ENCODE measurements at places on chromosomes 2 and 18.

DNA sequence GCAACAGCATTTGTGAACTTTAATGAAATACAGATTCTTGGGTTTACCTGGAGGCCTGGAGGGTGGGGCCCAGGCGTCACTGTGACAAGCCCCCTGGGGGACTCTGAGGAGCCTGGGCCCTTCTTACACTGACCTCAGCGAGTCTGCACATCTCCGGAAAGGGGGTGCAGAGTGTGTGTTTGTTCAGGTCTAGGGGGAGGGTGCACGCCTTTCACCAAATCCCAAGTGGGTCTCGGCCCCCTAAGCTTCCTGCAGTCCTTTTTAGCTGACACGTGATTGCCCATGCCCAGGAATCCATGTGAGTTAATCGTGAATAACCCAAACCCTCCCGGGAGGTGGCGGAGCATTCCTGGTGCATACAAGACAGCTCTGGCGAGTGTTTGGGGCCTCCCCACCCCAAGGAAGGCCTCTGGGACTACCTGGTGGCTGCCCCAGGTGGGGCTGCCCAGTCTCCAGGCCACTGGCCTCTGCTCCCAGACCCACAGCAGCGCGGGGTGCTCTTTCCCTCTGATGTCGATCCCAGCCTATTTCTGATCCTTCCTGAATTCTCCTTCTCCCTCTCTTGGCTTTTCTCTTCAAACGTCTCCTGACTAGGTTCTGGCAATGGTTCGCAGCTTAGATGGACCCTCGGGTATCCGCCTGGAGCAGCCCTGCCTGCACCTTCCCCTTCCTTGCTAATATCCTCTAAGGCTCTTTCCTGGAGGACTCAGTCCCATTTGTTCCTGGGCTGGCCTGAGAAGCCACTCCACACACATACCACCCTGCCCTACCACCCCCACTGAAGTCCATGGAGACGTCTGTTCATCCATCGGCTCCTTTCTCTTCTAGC lies 10.0 kb downstream of the NGEF start:
- no peak for DNase-seq

DNA sequence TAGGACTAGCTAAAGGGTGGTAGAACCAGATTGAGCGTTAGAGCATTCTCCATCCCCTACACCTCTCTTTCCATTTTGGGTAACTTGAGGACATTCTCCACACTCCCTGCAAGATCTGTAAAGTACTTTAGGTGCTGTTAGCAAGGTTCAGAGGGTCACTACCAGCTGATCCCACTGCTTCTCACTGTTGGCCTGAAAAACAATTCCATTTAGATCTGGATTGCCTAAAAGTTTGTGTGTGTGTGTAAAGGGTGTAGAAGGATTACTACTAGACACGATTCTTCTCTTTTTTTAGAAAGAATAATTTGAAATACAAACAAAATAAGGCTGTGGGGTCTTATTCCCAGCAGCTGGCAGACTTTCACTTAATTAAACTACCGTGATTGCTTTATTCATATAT lies 95.1 kb upstream of the TMEM178A start:
- DNase-seq, result no peak

DNA sequence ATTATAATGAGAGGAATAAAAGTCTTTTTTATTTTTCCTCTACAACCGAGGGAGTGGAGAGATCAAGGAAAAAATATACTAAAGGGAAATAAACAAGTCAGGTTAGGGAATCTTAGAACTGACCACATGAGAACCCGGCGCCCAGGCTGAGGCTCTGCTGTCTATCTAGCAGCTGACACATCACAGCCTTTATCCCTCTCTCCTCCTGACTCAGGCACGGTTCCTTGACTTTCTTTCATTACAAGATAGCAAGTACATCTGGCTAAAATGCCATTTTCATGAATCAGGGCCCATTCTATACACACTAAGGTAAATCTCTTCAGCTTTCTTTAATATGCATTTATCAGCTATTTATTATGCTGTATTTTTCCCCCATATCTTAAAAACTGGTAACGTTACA lies 296.0 kb downstream of the TMX3 start:
- no peak for DNase-seq

DNA sequence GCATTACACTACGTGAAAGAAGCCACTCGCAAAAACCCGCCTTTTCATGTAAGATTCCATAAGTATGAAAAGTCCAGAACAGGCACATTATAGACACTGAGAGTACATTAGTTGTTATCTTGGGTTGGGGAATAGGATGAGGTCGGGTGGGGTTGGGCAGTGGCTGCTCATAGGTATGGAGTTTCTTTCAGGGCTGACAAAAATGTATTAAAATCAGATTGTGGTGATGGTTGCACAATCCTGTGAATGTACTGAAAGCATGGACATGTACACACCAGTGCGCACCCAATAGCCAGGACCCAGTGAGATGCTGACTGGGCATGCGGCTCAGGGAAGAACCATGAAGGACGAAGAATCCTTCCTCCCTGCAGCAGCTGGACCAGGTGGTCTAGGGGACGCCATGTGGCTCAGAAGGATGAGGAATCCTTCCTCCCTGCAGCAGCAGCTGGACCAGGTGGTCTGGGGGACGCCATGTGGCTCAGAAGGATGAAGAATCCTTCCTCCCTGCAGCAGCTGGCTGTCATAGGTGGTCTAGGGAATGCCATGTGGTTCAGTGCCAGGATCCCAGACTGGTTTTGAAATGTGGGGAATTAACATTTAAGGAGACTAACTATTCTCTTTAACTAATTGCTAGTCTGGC lies 50.1 kb downstream of the MBP start:
- no peak for DNase-seq

DNA sequence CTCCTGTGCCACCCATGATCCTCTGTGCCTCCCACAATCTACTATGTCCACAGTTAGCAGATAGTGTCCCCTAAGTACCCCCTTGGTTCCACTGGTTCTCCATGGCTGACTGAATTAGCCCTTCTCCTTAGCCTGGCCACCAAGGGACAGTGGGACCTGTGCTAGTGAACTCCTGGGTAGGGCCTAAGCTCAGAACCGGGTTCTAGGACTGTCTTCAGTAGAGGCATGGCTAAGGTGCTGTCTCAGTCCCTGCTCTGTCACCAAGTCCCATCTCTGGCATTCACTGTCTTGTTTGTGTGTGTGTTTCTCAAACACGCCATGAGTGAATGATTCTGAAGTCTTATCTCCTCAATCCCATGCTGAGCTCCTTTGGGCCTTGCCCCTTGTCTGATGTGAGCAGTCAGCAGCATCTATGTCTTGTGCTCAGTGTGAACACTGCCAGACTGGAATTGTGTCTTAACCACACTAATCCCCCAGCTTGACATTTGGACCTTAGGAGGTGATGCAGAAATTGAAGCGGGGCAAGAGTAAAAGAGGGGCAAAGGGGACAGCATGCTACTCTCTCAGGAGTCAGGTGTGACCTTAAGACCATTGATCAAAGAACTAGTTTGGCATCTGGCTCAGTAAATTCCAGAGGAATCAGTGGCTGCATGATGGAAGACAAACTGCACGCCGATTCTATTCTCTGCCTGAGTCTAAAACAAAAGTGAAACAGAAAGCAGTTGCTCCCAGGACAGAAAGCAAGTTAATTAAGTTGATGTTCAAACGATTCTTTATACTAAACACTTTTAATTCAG lies 190.5 kb downstream of the ALPK2 start:
- DNase-seq, result no peak

DNA sequence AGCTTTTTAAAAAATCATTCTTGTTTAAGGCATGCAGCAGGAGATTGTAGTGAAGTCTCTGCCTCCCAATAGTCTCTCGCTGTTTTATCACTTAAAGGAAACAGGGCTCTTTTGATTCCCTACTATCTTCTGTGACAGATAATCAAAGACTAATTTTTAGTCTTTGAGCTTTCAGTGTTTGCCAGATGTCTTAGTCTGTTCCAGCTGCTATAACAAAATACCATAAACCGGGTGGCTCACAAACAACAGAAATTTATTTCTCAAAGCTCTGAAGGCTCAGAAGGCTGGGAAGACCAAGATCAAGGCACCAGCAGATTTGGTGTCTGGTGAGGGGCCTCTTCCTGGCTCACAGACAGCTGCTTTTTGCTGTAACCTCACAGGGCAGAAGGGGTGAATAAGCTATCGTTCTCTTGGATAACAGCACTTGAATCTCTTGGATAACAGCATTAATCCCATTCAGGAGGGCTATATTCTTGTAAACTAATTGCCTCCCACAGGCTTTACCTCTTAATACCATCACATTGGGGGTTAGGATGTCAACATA lies 37.8 kb upstream of the STAT4 start:
- DNase-seq, result no peak

DNA sequence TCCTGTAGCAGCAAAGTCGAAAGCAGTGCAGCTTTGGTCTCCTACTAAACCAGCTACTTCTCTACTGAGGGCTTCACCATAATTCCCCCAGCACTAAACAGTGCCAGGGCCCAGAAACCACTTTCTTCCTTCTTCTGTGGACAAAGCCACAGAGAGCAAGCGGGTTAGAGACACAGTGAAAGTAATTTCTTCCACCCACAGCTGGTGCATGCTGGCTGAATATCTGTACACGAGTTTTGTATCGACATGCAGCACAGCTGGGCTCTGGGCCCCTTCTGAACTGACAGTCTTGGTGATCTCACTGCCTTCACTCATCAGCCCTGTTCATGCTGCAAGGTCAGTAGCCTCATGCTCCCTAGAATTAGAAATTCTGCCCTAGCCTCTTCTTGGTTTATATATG lies 74.0 kb upstream of the SULT1C3 start:
- DNase-seq, result peak; percentile 2

DNA sequence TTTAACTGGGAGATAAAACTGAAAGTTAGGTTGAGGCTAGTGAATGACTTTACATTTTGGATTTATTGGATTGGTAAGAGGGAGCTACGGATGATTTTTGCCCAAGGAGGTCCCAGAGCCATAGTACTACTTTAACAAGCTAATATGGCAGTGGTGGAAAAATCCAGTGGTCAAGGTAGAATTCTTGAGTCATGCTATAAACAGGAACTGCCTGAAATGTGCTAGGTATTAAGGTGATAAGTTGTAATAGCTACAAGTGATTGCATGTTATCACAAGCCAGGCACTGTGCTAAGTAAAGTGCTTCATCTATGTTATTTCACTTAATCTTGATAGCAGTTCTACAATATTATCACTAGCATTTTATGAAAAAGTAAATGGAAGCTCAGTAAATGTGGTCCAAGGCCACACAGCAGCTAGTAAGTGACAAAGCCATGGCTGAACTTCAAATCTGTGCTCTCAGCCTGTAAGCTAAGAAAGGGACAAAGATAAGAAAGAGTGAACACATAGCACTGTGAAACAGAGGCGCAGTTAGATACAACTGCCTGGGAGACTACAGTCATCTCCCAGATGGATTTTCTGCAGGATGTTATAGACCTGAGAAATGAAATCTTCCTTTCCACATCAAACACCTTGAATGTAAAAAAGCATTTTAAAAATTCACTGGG lies 469.6 kb downstream of the TGIF1 start:
- no peak for DNase-seq

GRCh38 chr18:11995445-11996189 lies 14.3 kb downstream of the IMPA2 start:
- peak; percentile 83 for DNase-seq

- peak; percentile 96 for DNase-seq
Observed at GRCh38 chr2:101223814-101224231, 28.9 kb upstream of the CNOT11 start.

DNA sequence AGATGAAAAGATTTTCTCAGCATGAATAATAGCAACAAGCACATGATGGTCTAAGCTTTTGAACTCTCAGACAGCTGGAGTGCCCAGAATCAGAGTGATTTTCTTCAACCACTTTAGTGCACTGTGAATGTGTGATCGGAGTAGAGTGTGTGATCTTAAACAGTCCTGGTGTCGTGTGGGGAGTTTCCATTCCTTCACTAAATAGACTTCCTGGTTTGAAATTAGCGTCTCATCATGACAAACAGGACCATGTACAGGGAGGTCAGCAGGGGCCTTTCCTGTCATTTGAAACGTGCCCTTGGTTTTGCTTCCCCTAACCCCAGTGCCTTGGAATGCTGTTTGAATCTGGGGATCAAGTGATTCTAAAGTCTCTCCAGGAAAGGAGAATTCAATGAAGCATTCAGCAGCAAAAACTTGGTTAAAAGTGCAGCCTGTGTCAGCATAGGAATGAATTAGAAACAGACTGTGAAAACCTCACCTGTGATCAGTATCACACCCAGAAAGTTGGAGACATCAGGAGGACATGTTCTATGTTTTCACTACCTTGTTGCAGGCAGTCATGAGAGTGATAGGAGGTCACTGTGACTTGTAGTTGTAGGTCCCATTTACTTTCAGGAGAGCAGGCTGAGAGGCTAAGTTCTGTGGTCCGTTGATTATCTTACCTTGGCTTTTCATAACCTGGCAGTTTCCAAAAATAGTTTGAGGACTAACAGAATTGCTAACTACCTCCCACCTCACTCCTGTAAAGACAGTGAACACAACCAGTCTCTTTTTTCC lies 400.3 kb downstream of the MTX2 start:
- DNase-seq, result no peak

DNA sequence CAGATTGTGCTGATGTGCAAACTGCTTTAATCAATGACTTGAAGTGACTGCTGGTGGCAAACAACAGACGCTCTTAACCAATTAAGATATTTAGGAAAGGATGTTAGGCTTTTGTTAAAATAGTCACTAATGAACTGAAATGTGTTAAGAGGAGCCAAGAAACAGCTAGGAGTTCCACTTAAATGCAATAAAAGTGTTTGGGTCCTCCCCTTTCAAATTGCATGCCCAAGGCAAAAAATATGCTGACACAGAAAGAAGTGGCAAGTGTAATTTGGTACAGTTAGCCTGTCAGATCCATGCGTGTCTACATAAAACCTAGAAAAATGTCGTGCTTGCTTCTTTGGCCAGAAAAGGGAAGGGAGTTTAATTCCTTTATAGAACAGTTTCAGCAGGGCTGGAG lies 61.9 kb downstream of the XRCC5 start:
- no peak for DNase-seq

DNA sequence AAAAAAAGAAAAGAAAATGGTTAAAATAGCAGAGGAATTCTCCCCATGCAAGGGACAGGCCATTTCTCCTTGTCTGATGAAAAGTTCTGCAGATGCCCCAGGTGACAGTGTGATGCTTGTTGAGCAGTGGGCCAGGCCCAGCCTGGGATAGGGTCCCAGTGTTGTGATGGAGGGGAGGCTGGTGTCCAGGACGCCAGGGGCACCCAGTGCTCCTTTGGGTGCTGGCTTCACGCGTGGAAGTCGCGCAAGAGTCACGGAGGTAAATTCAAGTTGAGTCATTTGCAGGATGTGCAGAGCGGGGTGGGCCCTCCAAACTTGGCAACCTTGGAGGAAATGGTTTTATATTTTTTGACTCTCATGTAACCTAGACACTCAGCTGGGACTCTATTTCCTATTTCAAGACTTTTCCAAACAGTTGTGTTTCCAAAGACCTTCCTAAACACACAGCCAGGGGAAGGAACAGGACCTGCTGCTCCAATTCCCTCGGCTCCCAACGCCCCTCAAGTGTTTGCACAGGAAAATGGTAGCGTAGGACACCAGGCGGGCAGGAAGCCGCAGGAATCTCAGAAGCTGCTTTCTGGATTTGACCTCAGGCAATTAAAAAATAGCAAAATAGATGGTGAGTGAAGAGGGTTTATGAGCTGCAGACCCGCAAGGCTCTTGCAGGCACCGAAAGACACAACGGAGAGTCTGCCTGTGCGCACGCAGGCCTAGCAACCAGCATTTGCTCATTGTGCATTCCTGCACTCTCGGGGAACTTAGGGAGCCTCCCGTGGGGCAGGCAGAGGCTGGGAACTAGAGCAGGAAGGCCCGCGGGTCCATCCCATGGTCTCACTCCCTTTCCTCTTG lies 107.1 kb upstream of the ODC1 start:
- no peak for DNase-seq
